ENCODE measurements at places on chromosomes 3 and 15.

DNA sequence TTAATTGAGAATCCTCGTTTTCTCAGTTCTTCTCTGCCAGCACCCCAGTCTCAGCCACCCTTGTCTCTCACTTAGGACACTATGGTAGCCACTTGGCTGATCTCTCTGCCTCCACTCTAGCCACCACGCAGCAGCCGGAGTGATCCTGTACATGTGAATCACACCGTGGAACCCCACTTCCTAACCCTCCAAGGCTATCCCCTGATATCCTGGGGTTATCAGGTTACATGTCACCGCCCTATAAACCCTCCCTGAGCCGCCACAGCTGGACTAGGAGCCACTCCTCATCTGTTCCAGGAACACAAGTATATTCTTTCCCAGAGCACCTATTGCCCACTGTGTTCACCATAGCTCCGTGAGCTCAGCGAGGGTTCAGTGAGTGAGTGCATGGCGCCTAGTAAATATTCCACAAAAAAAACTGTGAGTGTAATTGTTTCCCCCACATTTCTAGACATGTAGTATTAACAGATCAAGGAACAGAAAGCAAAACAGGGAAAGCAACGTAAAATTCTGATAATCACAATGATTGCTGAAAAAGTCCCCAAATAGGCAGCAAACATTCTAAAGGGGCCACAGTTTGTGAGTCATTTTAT, 661 bp upstream of the PARP14 start:
- DNase-seq, result no peak

- peak; percentile 55 for DNase-seq
These were observed at the start of gene MME for GRCh38 chr3:155079746-155080487. TSS of gene MME (plus strand) at chr3:155080319. CDS start at chr3:155084168, 3,849 bp downstream.

- no peak for DNase-seq
These were observed 41.9 kb upstream of the SLC41A3 start for GRCh38 chr3:126125781-126126251.

GRCh38 chr3:125147491-125147820, 65.1 kb downstream of the SLC12A8 start:
- no peak for DNase-seq

DNA sequence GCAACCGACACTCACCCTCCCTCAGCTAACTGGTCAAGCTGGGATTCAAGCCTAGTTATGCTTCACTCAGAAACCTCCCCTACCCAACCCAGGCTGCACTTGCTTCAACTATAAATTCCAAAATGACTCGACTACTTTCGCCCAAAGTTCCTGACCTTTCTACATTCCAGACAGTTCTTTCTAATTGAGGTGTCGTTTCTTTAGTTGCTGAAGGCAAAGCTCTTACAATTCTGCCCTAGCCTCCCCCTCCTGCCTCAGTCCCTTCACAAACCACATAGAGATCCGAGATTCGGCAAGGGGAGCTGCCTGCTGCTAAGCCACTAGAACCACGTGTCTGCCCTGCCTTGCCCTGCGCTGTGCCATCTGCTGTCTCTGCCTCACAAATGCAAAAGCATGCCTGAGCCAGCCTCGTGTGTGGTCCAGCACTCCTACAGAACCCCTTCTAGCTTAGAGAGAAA, 74.7 kb upstream of the SH3GL3 start:
- no peak for DNase-seq

GRCh38 chr3:127068871-127069270, 86.0 kb downstream of the PLXNA1 start:
- no peak for DNase-seq

GRCh38 chr15:39584266-39584659, 3.4 kb downstream of the THBS1 start:
- DNase-seq, result no peak

DNA sequence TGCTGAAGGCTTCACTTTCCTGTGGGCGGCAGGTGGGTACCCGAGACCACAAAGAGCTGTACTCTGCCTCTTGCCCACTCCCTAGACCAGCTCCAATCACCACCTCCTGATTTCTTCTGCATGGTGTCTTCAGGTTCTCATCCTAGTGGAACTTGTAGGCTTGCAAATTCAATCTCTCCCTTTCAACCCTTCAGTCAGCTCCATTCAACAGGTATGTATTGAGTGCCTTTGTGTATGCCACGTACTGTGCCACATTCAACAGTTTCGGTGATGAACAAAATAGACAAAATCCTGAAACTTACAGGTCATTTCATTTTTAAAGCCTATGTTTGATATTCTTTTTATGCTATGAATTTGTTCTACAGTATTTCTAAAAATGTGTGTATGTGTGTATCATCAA, 5.4 kb upstream of the CLDN11 start:
- no peak for DNase-seq

DNA sequence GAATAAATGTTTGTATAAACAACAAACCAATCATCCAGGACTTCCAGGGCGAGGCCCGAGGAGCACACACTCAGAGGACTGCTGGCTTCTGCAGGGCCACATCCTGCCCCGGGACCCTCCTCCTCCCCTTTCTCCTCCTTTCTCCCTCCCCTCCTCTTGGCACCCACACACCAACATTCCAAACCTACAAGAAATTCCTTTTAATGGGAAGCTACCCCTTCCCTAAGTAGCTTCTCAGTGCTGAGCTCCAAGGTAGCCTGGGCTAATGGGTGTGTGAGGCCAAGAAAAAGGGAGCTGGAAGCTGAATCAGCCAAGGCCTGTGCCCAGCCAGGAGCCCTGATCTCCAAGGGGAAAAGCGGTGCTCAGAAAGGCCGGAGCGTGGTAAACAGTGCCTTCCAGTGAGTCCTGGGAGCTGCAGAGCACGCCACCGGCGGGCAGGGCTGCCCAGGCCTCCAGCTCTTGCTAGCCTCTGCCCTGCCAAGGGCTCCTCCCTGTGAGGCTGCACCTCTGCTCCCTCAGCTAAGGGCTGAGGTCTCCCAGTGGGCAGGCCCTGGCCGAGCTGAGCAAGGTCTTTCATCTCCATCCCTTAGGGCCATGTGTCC, 3.9 kb downstream of the ITIH3 start:
- no peak for DNase-seq
